ENCODE measurements at places on chromosomes 16 and 17. TPM values are rescaled to one million over a fixed set of nuclear protein-coding genes. Genes with fewer than 3 reads are reported as not detected.

The RGS9 gene
- 7.9 TPM for total RNA-seq

DNA sequence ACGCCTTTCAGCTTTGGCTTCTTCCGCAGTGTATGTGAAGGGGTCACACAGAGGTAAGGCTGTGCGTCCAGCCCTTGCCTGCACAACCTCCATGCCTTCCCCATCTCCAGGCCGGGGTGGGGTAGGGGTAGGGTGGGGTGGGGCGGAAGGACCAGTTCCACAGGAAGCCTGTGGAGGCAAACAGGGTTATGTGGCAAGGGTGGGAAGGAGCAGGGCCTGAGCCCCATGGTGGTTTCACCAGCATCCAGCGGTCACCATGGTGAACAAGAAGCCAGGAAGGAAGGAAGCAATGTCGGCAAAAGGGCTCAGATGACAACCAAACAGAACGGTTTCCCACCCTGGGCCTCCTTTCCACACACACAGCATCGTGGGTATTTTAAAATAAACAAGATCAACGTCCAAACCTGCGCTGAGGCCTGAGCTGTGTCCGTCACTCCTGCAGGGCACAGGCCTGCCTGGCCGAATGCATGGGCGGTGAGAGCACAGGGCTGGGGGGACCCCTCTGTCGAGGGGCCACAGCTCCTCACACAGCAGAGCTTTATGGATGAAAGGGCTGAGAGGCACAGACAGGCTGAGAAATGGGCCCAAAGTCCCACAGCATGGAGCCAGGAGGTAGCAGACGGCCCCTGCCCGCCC lies 80.5 kb downstream of the ZNF778 start:
- DNase-seq: no peak

GRCh38 chr16:65409510-65409909 lies 287.6 kb upstream of the CDH11 start:
- no peak for DNase-seq

- DNase-seq: no peak
Observed at GRCh38 chr16:50941681-50942080, 199.8 kb downstream of the CYLD start.

- no peak for DNase-seq
Observed at GRCh38 chr17:66143657-66144282, 48.2 kb downstream of the CEP112 start.

Data from prostate gland (tissue), 2 donors.